Left lobe of liver (tissue), 2 donors: ENCODE measurements at places on chromosomes 3 and 15. TPM values are rescaled to one million over a fixed set of nuclear protein-coding genes. Genes with fewer than 3 reads are reported as not detected.

The GPR27 gene
- 0.10 TPM for total RNA-seq

GRCh38 chr3:49554633-49555265, 472 bp downstream of the BSN start:
- DNase-seq, result peak; percentile 70

DNA sequence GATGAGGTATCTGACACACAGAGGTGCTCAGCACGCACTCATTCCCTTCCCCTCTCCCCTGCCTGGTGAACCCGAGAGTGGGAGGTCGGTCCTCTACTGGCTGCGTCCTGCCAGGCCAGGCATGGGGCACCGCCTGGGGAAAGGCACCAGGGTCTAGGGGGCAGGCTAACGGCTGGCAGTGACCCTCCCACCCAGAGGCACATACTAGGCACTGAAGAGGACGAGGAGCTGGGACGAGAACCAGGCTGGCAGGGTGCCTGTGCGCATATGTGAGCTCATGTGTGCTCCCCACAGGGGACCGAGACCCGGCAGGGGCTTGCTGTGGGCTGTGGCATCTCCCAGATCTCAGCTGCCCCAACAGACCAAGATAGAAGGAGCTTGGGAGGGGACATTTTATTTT, 86.7 kb downstream of the IQSEC1 start:
- no peak for DNase-seq

DNA sequence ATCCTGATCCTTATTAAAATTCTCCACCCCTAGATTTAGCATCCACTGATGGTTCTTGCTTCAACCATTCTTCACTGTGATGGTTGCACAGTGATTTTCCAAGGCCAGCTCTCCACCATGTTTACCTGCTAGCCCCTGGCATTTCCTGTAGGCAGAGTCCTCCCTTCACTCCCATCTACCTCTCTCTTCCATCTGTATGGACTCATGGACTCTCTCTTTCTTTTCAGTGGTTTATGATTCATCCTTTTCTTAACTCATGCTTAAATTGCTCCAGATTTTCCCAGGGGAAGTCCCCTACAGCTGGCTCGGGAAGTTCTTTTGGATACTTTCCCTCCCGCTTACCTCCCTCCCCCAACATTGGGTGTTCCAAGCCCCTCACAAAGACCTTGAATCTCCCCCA, 18.7 kb downstream of the TGM4 start:
- DNase-seq, result no peak

DNA sequence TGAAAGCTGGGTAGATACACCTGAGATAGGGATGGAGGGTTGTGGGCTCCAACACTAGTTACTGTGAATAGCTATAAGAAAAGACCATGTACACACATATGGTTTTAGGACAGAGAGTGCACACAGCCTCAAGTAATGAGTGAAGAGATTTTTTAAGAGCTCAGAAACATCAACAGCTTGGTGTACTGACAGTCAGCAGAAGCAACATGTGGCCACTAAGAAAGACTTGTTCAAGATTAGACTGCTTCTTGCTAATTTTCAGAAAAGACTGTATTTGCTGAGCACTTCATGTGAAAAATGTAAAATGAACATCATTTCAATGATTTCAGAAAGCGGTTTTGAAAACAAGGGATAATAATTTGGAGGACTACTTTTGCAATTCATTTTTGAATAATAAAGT, 10.3 kb downstream of the ANKRD28 start:
- DNase-seq, result no peak
